Testis (tissue), 5 donors: ENCODE measurements at places on chromosomes 4 and X.

DNA sequence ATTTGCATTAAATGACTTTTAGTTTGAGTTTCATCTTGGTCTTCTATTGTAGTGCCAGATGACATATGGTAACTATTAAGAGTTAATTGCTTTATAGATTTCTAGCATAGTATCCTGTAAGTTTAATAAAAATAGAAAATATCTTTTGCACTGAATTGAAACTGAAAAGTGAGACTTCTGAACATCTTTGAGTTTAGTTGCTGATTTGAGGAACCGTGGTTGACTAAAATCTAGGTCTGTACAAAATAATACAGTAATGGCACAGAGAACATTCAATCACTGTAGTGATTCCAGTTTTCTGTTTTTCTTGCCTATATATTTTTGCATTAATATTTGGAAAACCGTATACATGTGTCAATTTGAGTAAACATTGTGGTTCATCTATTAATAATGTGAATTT, 60.7 kb downstream of the SPATA4 start:
- DNase-seq = no peak

- DNase-seq = no peak
Observed at GRCh38 chrX:65837875-65838549, 170.6 kb downstream of the MSN start.

- DNase-seq = no peak
Observed at GRCh38 chr4:8830611-8831200, 40.9 kb downstream of the HMX1 start.

- DNase-seq = no peak
Observed at GRCh38 chr4:129604632-129605255, 508.8 kb downstream of the C4orf33 start.

- no peak for DNase-seq
Observed at GRCh38 chrX:31166416-31166815, 94.6 kb upstream of the FTHL17 start.

GRCh38 chr4:166309286-166309685, 436.2 kb downstream of the TLL1 start:
- DNase-seq = no peak

DNA sequence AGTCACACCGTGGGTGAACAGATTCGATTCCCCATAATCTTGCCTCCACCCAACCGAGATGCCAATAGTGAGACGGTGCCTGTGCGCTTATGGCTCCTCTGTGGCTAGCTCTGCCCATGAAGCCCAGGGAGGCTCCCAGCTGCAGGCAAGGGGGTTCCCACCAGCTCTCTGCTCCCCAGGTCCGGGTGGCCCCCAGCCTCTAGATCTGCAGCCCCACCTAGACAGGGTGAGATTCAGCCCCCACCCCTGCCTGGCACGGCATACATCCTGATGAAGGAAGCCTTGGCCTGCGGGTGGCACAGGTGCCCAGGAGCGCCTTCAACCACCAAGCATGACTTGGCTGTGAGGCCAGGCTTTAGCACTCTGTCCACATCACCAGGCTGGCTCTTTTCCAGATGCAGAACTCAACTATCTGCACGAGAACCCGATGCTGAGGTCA, 40.6 kb downstream of the WDR1 start:
- DNase-seq = peak; percentile 50

- DNase-seq = no peak
Observed at GRCh38 chr4:153428941-153429475, 37.2 kb upstream of the TMEM131L start.

DNA sequence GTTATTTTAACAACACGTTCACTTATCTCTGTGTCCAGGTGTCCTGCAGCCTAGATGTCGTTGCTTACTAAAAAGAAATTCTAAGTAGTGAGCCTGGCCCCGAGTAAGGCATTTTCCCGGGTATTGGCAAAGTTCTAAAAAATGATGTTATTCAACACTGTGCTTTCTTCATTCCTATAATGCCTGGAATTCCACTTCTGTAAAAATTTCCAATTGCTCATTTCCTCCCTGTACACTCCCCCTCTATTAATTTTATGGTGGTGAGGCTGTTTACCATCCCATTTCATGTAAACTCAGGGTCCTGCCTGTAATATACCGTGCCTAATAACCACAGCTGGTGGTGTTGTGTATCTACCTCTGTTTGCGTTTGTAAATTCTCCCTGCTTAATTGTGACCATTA, 14.2 kb downstream of the BST1 start:
- no peak for DNase-seq

- DNase-seq = no peak
Observed at GRCh38 chr4:4633431-4633830, 91.6 kb upstream of the STX18 start.

GRCh38 chr4:8915201-8916200, 43.9 kb upstream of the HMX1 start:
- DNase-seq = no peak

DNA sequence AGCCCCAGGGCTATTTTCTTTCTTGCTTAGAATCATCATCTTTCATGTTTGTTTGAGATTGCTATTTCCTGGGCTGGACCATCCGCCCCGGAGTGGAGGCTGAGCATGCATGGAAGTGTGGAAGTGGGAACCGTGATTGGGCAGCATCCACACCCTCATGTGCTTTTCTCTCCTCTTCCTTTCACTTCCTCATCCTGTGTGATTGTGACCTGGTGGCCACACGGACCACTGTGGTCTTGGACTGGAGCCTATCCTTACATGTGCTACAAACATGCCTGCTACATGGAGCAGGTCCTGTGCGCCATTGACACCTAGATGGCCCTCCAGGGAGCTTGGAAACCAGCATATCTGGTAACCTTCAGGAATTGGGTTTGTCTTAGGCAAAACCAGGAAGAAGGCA, 175.9 kb upstream of the LCORL start:
- DNase-seq = no peak

DNA sequence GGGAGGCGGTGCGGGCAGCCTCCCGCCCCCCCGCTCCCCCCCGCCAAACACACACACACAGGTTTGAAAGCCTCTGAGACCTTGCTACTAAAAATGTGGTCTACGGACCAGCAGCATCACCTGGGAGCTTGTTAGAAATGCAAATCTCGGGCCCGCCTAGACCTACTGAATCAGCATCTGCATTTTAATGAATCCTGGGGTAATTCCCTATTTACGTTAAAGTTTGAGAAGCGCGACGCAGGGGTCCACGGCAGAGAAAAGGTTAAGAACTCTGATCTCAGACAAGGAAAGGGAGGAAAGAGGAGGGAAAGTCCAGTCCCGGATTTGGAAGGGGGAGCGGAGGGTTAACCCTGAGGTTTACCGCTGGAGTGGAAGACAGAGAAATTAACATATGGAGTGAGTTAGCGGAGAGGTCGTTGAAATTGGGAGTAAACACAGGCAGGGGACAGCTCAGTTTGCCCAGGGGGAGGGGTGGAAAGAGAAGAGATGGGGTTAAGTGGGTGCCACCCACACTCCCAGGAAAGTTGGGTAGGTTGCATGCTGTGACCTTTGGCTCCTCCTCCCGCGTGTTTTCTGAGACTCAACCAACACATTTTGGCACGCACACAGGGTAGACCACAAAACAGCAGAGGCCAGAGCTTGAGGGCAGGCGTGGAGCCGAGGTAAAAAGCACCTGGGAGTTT, 483.6 kb downstream of the BCOR start:
- no peak for DNase-seq

DNA sequence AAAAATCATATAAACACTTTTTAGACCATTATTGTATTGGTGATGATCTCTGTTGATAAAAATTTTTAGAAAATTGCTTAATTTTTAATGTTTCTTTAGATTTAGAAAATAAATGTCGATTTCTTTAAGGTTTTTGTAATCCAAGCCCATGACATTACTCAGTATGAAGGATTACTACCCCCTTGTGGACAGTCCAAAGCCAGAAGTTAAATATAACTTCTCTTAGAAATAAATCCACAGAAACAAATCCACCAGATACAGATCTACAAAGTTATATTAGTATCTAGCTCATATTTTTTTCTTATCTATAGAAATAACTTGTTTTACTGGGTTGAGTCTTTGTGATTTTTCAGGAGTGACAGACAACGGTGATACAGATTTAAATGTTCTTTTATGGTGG, 18.9 kb downstream of the TIFA start:
- no peak for DNase-seq

DNA sequence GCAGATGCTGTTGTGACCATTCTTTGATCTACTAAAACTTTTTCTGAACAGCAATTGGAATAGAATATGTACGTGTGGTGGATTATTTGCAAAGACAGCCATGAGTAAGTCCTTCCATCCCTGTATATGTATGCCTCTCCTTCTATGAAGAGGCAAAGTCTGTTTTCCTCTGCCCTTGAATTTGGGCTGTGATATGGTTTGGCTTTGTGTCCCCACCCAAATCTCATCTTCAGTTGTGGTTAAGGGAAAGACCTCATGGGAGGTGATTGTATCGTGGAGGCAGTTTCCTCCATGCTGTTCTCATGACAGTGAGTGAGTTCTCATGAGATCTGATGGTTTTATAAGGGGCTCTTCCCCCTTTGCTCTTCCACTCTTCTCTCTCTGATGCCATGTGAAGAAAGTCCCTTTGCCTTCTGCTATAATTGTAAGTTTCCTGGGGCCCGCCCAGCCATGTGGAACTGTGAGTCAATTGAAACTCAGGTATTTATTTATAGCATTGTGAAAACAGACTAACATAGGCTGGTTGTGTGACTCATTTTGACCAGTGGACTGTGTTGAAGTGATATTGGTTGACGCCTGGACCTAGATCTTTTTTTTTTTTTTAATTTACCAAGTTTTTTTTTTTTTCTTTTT, 108.3 kb upstream of the CAMK2D start:
- no peak for DNase-seq

GRCh38 chrX:7334253-7334935, 186.4 kb upstream of the PUDP start:
- DNase-seq = no peak

DNA sequence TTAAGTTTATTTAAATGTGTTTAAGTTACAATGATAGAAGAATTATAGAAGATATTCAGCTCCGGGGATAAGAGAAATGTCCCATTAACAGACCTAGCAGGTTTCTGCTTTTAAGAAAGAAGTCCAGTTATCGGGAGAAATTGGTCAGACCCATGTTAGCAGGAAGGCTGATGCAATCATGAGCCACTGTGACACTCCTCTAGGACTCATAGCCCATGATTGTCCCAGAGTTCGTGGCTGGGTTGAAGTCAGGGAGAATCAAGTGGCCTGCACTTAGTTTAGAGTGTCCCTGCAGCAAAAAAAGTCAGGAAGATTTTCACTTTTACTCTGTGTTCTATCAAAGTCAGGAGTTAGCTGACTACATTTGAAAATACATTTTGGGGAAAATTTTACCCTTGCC, 72.0 kb downstream of the TMEM144 start:
- DNase-seq = no peak

DNA sequence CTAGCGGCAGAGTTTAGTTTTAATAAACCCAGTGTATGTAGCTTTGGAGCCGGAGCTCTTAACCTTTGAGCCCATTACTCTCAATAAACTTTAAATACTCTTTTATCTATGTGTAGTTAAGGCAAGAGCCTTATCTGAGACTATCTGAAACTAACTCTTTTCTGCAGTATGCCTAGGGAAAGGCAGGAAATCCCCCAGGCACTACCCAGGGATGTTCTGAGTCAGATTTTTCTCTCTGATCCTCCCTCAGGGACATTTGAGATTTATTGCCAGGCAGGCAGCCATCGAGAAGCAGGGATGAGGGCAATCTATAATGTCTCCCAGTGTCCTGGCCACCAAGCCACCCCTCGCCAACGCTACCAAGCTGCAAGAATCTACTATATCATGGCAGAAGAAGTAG, 39.1 kb downstream of the HEPH start:
- no peak for DNase-seq

DNA sequence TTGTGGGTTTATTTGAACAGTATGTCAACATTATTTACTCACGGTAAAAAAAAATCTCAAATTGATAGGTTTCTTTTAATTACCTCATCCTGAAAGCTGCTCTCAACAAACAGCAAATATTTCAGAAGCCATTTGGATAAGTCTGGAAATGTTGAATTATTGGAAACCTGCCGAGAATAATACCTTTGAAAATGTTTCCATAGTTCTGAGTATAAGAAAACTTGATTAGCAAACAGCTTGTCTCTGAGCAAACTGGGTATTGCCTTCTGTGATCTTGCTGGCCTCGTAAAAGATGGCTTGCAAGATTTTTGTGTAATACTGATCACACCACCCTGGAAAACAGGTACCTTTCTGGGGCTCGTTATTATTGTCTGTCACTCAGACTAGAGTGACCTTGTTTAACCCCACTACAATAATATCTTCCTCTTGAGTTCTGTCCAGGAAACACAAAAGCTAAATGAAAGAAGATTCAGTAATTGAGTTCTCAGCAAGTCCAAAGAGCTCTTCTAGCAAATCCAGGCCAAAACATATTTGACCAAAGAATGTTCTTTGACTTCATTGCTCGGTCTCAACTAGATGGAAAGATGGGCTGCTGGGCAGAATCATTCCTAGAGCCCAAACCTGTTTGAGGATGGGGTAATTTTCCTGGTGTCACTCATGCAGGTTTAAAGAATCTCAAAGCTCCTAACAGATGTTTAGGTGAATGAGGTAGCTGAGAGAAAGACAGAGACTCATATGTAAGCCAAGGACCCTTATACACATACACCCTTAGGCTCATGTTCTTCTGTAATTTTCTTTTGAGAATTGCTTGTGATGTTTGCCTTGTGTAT, 255.6 kb upstream of the JADE1 start:
- DNase-seq = no peak

DNA sequence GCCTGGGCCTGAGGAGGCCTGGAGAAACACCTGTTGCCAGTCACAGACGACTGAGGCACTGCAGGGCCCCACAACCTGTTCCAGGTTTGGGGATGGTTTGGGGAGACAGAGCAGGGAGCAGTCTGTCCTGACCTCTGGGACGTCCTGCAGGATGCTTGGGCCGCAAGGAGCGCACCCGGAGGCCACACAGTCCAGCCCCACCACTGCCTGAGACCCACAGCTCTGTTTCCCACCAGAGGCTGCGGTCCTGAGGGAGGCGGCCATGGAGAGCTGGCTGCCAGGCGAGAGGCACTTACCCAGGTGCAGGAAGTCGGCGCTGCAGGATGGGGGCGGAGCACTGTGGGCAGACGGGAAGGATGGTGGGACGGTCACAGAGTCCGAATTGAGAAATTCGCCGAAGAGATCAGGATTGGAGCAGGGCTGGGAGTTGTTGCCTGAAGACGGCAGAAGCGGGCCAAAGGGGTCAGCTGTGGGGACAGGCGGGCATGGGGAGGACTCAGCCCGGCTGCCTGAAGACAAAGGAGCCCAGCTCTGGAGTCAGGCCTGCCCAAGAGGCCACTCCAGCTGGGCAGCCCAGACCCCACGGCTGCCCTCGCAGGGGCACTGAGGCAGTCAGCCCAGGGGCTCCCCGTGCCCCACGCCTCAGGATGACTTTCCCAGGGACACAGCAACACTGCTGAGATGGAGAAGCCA, 40.3 kb upstream of the CPLX1 start:
- DNase-seq = no peak

DNA sequence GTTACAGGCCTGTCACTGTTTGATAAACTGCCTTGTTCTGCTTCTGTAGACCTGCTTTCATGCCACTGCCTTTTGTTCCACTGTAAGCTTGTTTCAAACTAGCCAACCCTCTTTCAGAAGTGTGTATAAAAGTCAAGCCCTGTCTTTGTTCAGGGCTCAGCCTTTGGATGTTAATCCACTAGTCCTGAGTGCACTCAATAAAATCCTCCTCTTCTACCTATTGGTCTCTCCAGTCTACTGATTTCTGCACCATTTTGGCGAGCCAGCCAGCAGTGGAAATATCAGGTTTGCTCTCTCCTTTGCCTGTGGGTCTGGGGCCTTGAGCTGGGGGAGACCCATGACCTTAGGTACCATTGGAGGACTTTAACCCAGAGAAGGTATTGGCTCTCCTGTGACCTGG, 901.6 kb upstream of the NDST4 start:
- DNase-seq = no peak

GRCh38 chr4:7423801-7424552, 10.8 kb downstream of the PSAPL1 start:
- DNase-seq = no peak
